DMS153 (cell line): ENCODE measurements at places on chromosomes 4 and X.

GRCh38 chr4:147365396-147365795, 115.5 kb upstream of the EDNRA start:
- no peak for DNase-seq

DNA sequence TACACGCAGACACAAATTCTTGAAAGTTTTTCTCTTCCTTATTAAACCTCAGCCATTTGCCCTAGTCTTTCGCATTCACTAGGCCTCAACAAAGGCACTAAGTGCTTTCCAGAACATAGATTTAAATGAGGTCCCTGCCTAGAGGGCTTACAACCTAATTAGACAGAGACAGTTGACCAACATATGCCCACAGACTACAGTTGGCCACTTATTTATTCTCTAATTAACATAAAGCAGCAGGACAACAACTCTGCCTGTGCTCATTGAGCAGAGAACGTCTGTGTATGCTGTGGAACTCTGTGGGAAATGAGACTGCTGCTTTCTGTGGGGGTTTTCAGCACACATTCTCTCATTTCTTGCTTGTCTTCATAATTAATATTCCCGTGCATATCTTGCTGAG, 303.0 kb upstream of the TACR3 start:
- DNase-seq: no peak

DNA sequence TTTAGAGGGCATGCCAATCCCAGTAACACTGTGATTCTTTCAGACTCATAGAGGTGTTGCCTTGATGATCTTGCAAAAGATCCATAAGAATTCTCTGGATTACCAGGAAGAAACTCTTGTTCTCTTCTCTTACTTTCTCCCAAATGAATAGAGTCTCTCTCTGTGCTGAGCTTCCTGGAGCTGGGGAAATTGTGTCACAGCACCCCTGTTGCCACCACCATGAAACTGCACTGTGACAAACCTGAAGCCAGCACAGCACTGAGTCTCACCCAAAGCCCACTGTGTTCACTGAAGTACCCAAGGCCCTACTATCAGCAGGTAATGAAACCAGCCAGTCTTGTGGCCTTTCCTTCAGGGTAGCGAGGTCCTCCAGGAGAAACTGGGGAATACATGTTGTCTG, 332.7 kb upstream of the FGF16 start:
- DNase-seq: no peak

- no peak for DNase-seq
These were observed 18.4 kb downstream of the NMU start for GRCh38 chr4:55617587-55618197.

DNA sequence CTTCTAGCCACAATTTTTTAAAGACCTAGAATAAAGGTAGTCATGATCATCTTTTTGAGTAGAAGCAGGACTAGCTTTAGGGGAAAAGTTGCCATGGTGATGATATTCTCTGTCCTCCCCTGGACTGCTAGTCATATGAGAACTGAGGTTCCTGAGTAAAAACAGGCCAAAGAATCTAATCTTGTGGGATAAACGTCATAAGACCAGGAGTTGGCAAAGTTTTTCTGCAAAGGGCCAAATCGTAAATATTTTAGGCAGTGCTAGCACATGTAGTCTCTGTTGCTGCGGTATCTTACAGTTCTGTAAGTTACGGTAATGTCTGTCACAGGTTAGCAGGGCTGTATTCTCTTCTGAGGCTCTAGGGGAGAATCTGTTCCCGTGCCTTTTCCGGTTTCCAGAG, 3.4 kb downstream of the PRPS2 start:
- DNase-seq: no peak

DNA sequence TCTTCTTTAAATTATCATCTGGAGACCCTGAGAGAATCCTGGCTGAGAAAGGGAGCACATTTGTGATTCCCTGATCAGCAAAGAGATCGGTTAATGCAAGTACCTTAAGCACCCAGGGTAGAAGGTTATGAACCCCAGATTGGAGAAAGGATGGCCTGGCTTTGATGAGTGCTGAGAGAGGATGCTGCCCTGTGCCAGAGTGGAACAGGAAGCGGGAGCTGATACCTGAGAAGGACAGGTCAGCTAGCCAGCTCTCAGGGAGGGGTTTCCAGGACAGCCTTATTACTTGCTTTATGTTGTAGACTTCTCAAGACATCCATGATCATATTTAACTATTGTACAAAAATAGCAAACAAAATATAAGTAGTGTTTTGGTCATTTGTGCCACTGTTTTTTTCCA, 141.9 kb downstream of the GATB start:
- no peak for DNase-seq

DNA sequence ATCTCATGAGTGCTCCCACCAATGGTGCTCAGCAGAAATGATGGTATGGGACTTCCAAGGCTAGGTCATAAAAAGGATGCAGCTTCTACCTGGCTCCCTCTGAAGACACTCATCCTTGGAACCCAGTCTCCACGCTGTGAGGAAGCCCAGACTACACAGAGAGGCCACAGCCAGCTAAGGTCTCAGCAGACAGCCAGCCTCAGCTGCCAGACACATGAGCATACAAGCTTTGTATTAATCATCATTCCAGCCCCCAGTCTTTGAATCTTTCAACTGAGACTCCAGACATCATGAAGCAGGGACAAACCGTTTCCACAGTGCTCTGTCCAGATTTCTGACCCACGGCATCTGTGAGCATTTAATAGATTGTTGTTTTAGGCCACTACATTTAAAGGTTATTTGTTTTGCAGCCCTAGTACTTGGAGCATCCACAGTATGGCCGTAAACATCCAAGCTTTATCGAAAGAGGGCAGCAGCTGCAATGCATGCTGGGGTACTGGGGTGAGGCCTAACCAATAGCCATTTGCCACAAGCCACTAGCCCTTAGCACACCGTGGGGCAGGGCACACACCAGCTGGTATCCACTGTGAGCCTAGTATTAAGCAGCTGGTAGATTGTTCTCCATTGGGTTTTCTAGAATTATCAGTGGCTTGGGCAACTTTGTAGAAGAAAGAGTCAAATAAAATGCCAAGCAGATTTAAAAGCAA, 449.1 kb downstream of the BCOR start:
- no peak for DNase-seq

GRCh38 chr4:152961773-152962115, 25.6 kb downstream of the FHDC1 start:
- DNase-seq: no peak

DNA sequence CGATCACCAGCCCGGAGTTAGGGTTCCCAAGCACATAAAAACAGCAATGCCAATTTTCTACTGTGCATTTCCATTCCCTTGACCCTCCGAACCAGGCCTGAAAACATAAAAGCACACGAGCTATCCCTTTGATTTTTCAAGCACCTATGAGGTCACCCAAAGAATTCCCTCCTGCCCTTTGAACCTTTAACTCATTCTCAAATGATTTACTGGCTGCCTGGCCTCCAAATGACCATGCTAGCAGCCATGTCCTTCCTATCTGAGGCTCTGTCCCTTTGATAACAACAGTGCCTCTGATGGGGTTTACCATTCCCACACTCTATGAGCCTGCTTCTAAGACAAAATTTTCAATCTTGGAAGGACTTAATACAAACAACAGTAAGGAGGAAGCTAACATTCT, 15.2 kb downstream of the SHROOM4 start:
- no peak for DNase-seq

GRCh38 chrX:109347632-109348031, 134.3 kb downstream of the GUCY2F start:
- no peak for DNase-seq

- DNase-seq: no peak
These were observed 31.9 kb downstream of the SETD7 start for GRCh38 chr4:139524062-139524631.

DNA sequence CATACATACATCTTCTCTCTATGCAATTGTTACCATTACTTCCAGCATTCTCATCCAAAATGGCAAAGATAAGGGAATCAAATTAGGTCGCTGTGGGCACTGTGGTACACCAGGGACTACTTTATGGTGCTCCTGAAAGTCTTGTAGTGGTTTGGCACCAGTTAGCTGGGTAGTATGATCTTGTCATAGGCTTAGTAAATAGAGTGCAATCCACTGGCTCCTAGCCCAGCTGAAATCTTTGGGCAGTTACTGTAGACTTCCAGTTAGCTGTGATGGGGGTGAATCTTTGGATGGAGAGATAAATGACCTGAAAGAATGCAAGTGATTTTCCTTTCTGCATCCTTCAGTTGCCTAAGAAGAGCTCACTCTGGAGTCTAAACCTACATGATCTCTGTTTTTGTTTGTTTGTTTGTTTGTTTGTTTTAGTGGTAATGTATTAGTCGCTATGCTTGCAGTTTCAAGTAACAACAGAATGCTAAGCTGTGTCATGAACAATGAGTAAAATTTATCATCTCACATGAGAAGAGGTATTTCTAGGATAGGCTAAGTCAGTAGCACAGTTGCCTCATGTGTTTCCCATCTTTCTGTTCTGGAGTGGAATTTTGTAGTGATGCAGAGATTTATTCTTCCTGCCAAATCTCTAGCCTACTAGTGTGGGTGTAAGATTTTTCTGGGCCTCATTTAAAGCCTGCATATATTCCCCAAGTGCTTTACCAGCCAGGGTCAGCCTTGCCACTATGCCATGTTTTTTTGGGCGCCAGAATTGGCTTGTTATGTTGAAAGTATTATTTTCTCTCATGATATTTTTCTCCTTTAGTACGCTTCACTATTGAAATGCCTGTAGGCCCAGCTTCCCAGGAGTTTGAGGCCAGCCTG, 24.2 kb downstream of the HERC3 start:
- DNase-seq: no peak

- no peak for DNase-seq
These were observed 388.7 kb downstream of the FAT4 start for GRCh38 chr4:125703443-125703842.

- no peak for DNase-seq
These were observed 12.7 kb downstream of the IL1RAPL1 start for GRCh38 chrX:28599957-28600356.

DNA sequence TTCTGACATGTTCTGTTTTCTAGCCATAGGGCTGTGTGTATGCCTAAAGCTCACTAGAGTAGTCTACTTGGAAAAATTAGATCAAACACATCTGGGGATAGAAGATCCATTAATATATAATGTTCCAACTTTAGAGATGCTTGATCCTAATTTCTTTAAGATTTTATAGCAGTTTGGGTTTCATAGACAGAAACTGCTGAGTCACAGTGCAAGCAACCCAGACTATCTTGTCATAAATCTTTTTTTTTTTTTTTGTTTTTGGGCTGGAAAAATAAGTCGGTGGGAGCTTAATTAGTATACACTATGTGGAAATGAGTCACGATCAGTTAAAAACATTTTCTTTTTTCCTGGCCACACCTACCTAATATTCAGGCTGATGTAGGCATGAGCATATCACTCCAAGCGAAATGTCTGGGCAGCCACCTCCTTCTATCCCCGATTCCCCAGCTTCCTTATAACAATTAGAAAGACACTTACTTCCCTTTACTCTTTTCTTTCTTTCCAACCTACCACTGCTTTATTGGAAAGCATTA, 58.2 kb upstream of the CASK start:
- DNase-seq: no peak

DNA sequence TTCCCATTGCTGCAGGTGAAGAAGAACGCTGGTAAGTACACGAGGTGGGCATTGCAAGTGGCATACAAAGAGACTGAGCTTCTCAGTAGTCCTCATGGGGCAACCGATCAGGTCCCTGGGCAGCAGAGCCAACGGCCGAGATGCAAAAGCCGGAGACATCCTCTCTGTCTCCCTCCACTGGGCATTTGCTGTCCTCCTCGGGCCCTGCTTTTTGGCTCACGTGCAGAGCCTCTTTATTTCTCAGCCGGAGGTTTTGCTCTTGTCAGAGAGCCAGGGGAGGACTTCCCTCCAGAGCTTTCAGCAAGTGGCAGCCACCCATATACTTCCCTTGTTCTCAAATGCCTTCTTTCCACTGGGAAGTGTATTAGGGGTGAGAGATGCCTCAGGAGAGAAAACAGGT, 18.0 kb downstream of the STARD8 start:
- no peak for DNase-seq

- no peak for DNase-seq
These were observed 206.4 kb downstream of the LDB2 start for GRCh38 chr4:16692046-16692445.

DNA sequence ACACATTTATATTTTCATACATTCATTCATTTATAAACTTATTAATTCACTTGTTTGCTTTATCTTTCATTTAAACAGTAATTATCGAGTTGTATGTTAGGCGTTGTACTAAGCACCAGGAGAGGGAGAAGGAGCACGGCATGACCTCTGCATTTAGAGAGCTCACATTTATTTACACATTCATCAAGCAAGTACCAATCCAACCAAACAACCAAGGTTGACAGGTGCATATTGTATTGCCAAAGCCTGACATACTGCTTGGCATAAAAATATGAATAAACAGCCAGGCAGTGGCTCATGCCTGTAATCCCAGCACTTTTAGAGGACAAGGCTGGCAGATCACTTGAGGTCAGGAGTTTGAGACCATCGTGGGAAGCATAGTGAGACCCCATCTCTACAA, 37.0 kb upstream of the CLNK start:
- peak; percentile 66 for DNase-seq

DNA sequence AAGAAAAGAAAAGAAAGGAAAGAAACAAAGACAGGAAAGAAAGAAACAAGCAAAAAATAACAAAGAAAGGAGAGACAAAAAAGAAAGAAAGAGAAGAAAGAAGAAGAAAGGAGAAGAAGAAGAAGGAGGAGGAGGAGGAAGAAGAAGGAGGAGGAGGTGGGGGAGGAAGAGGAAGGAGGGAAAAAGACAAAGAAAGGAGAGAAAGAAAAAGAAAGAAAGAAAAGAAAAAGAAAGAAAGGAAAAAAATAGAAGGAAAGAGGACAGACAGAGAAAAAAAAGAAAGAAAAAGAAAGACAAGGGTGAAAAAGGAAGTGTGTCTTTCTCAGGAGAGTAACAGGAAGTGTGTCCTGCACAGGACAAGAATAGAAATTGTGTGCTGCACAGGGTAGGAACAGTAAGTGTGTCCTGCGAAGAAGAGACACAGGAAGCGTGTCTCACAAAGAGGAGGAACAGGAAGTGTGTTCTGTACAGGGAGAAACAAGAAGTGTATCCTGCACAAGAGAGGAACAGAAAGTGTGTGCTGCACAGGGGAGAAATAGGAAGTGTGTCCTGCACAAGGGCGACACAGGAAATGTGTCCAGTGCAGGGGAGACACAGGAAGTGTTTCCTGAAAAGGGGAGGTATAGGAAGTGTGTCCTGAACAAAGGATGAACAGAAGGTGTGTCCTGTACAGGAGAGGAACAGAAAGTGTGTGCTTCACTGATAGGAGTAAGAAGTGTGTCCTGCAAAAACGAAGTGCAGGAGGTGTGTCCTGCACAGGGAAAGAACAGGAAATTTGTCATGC, 101.2 kb downstream of the ARSF start:
- DNase-seq: no peak
